ENCODE measurements at places on chromosomes 4 and X.

GRCh38 chr4:111323916-111324315 lies 701.0 kb upstream of the PITX2 start:
- no peak for DNase-seq

DNA sequence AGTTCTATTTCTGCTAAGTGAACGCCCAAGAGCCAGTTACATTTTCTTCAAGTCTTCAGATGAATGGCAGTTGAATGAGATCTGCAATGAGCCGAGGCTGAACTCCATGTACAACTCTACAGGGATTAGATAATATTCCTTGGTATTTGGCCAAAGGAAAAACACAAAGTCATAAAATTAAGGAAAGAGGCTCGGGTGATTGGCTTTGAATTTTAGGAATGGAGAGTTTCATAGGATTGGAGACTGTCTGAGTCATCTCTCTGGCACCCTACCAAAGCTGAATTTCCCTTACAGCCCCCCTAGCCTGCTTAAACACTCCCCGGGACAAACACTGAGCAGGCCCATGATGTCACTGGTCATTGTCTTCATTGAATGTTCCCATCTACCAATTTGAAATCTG lies 188.0 kb upstream of the C1QTNF7 start:
- DNase-seq = no peak

- no peak for DNase-seq
These were observed 417.6 kb upstream of the ZFP42 start for GRCh38 chr4:187577941-187578480.

DNA sequence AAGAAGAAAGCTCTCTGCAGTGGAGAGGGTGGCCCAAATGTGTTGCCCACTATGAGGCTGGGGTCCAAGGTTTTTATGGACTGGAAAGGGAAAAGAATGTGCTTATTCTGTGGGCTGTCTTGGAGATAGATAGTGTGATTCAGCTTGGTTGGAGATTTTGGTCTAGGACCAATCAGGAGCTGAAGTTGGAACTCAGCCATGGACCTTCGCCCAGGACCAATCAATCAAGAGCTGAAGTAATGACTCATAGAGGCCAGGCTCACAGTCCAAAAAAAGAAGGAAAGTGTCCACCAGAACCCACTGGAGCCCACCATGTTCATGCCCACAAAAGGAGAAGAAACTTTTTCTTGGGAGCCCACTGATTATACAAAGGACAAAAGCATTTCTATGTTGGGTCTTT lies 369.5 kb downstream of the UBE2NL start:
- DNase-seq = no peak

GRCh38 chrX:39819921-39820849 lies 277.6 kb downstream of the BCOR start:
- no peak for DNase-seq

- DNase-seq = no peak
These were observed 76.4 kb downstream of the EGF start for GRCh38 chr4:109989044-109989443.

DNA sequence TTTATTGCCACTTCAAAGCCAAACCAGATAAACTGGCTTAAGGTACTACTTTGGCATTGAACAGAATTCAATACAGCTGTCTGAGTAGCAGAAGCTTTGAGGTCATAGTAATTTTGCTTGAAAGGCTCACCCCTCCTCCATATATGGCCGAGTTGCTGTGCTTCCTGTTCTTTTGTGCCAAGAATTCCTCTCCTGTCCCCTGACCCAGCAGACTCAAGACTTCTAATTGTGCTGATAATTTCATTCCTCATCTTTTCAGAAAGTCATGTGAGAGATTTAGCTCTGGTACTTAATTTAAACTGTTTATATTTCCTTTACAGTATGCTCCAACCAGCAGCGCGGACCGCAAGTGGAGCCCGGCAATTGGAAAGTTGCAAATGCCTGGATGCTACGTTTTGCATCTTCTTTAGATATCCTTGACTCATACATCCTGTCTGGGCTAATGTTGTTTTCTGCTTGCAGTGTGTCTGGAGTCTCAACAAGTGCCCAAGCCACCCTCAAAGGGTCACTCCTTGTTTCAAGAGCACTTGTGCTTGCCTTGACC lies 373.4 kb downstream of the PDGFC start:
- DNase-seq = no peak

DNA sequence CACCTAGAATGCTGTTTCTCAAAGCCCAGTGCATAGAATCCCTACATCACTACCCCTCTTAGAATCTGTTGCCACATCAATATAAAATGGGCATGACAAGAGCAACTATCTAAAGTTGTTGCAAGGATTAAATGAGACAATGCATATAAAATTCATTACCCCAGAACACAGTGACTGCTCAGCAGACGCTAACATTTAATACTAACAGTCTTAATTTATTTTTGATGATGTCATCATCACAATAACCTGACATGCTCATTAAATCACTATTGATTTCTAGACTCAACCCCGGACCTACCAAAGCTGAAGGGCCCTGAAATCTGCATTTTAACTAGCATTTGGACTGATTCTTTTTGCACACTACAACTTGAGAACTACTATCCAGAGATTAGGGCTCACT lies 3.9 kb downstream of the ARSJ start:
- no peak for DNase-seq

DNA sequence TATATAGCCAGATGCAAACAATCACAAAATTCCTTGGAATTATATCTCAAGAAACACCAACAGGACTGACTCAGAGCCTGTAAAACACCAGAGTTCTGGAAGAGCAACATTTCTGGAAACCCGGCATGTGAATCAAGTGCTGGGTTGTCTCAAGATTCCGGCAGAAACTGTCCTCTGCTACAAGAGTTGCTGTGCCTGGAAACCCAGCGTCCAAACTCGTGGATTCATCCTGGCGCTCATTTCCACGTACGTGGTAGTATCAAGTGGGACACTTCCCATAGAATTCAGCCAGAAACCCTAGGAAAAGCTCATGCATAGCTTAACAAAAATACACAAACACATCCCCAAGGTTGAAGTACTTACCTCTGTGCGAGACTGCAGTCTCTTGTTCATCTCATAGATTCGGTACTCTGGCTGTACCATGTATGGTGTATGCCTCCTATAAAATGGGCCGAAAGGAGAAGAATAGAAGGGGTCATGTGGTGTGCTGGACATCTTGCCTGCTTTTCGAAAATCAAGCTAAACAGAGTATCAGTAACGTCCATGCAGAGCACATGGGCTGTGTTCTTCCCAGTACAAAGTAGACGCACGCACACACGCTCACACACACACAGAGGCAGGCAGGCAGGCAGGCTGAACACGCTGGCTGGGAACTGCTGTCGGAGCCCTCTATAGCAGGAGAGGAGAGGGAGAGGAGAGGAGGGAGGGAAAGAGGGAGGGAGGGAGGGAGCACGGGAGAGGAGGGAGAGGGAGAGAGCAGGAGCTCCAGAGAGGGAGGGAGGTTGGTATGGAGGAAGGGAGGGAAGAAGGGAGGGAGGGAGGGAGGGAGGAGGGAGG lies at the start of gene LDB2:
TSS of gene LDB2 (minus strand) at position 655 of the 837 bp plus-strand sequence.
- no peak for DNase-seq

GRCh38 chr4:74625981-74626380 lies 168.3 kb downstream of the BTC start:
- DNase-seq = no peak

DNA sequence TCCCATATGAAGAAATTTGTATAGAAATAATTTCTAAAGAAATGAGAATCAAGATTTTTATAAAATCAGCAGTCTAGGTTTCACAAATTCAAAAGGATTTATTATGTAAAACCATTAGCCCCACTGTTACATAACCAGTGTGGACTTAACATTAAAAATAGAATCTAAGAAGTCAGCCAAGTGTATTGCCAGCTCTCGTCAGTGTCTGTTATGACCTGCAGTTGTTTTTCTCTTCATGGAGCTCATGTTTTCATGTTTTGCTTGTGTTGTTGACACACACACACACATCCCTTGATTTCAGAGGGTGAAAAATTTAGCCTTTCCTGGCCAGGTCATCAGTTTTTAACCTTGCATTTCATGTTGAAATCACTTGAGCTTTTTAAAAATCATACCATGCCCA lies 39.5 kb downstream of the USP38 start:
- DNase-seq = no peak

All from stimulated activated CD4-positive, alpha-beta T cell treated with anti-CD3 and anti-CD28 coated beads, TNF-alpha, amount 100 ng/mL, for 24 hours (primary cell).